ENCODE measurements at places on chromosomes 6 and 20.

DNA sequence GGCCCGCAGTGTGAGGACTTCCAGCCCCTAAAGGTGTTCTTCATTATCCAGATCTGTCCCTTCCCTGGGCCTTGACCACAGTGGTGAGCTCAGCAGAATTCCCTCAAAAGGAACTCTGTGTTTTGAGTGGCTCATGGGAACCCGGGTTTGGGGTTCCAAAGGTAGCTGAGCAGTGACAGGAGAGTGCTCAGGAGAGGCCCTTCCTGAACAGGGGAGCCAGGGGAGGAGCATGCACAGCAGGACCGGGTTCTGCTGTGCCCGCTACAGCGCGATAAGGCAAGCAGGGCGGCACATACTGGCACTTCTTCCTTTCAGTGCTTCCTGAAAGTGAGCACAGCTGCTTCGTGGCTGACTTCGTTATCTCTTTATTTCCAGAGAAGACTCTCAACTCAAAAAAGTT lies 88.3 kb downstream of the SSR1 start:
- no peak for DNase-seq

DNA sequence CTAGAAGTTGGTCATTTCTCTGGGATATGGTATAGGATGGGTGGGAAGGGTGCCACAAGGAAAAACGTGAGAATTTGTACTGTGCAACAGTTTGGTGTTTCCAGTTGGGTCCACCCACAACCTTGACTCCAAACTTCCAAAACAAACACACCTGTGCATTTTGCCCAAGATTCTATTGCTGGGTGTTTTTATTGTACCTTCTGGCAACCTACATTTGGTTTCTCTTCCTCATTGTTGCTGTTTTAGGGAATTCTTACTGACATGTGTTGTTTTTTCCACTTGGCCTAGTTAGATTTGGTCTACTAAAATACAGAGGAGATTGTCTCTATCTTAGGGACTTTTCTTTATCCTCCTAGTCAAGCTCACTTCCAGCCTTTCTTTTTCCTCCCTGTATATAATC lies 16.7 kb downstream of the TULP4 start:
- DNase-seq: no peak

DNA sequence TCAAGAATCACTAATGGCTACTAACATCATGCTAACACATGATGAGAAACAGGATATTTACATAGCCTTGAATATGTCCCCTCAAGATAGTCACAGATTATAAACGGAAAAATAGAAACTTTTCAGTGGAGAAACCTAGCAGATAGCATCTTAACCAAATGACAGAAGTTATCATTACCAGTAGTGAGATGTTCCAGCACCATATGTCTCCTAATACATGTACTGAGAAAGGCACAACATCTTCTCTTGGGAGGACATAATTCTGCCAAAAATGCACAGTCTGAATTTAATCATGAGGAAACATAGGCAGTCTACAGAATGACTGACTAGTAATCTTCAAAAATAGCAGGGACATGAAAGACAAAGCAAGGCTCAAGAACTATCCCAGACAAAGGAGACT lies 19.9 kb upstream of the PRIM2 start:
- DNase-seq: no peak

DNA sequence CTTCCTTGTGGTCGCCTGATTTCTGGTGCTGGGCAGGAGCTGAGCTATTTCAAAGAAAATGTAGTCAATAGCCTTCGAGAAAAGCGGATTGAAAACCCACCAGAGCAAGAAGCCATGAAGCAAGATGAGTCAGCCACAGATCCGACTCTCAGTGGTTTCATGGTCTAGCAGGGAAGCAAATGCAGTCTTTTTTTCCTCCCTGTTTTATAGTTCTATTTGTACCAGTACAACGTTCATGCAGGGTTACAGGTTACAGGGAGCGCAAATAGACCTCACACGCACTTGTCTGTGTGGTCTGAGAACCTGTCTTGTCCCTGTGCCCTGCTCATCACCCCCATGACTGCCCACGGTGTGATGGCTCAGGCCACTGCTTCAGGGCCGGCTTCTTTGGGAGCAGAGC lies 309.8 kb upstream of the SUPT3H start:
- no peak for DNase-seq
